RCC 7860 (cell line): ENCODE measurements at places on chromosomes 7 and 10.
A peak's percentile ranks its signal among the peaks of the same experiment; 100 is the strongest.

- DNase-seq: no peak
These were observed 442.3 kb upstream of the AKR1E2 start for GRCh38 chr10:4383651-4384098.

DNA sequence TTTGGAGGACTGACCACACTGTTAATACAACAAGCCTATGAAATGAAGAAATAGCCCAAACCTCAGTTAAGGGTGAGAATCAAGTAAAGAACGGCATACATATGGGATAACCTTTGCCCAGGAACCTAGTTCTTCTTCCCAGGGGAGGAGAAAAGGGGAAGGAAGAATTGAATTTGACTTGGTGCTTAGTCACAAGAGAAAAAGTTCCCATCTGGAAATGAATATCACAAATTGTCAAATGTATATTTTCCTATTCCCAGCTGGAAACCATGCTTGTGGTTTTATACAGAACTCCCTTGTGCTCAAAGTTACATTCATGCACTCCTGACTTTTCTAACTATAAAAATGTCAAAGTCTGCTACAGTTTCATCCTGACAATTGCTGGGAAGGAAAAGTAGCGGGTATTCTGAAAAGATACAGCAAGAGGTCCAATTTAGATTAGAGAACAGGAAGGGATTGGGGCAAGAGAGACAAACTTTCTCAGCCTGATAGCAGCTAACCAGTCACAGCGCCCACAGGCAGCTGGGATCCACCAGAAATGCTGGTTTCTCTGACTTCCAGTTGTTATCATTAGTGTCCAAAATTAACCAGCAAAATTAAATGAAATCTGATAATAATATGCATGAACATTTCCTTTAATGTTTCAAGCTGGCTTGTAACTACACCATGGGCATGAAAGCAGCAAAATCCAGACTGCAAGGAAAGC is 18.6 kb upstream of the GSAP start:
- DNase-seq: no peak

- no peak for DNase-seq
These were observed 421.1 kb downstream of the GLRX3 start for GRCh38 chr10:130557181-130557845.

DNA sequence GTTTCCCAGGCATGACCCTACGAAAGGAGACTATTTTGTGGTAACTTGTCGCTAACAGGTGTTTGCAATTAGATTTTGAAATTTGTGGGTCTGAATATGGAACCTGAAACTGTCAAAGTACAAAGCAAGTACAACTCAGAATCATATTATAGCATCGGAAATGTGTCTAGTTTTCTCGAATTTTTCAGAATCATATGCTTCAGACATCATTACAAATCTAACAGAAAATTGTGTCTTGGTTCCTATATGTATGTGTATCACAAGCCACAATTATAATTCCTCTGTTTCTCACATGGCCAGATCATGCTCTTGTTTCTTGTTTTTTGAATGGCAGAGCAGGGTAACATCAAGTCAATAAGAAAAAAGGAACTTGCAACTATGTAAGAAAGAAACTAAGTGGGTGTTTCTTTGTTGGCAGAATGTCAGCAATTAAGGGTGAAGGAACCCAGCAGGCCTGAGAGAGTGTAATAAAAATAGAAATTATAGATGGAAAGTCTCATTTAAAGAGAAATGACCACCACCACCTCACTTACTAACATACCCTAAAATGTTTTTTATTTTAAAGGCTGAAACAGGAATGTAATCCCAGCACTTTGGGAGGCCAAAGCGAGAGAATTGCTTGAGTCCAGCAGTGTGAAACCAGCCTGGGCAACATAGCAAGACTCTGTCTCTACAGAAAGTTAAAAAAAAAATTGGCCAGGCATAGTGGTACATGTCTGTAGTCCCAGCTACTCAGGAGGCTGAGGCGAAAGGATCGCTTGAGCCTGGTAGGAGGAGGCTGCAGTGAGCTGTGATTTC is 51.3 kb downstream of the PRTFDC1 start:
- DNase-seq: no peak

- DNase-seq: no peak
These were observed 10.8 kb downstream of the ATP6V0E2 start for GRCh38 chr7:149884541-149884940.

DNA sequence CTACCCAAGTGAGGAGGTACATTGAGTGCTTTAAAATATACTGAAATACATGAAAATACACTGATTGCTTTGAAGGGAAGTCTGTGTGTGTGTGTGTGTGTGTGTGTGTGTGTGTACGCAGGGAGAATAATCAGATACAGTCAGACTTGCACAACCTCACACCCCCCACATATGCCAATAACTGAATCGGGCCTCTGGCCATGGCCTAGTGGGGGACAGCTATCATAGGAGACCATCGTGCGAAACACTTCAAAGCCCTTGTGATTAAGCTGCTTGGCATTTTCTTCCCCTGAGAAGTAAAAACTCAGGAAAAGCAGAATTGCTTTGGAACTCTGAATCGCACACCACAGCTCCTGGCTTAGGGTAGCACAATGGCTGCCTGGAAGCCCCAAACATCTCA is 135.1 kb downstream of the C10orf105 start:
- DNase-seq: no peak

DNA sequence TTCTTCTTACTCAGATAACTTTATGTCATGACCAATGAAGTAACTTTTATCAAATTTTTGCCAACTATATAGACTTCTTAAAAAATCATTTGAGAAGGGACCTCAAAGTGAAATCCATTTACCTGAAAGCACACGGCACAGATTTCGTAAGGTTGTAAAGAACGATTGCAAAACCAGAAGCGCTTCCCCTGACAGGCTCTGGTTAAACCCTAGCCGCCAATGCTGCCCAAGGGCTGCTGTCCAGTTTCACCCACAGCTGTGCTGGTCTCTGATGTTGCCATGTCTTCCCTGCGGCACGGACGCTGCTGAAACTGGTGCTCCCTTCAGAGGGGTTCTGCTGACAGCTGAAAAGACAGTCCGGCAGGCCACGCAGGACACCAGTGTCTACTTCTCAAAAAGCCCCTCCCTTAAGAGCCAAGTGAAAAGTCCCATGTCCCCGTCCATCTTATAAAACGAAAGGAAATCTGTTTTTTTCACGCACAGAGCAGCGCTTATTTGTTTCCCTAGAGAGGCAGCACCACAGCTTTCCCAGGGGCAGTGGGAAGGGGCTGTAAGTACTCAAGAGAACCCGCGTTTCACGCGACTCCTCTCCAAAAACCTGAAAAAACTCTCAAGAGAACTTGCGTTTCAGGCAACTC is 32.5 kb downstream of the GNA12 start:
- DNase-seq: no peak

DNA sequence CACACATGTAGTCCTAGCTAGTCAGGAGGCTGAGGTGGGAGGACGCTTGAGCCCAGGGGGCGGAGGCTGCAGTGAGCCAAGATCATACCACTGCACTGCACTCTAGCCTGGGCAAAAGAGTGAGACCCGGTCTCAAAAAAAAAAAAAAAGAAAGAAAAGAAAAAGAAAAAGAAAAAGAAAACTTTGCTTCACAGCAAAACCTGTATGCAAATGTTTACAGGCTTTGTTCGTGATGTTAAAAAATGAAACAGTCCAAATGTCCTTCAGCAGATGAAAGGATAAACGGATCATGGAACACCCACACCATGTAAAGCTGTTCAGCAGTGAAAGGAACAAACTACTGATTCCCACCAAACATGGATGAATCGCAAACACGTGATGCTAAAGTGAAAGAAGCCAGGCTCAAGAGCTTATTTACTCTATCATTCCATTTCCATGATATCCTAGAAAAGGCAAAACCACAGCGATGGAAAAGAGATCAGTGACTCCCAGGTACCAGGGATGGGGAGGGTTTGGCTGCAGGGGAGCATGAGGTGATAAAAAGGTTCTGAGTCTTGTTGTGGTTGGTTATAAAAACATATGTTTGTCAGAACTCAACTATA is 15.1 kb downstream of the LRRC20 start:
- peak; percentile 38 for DNase-seq

DNA sequence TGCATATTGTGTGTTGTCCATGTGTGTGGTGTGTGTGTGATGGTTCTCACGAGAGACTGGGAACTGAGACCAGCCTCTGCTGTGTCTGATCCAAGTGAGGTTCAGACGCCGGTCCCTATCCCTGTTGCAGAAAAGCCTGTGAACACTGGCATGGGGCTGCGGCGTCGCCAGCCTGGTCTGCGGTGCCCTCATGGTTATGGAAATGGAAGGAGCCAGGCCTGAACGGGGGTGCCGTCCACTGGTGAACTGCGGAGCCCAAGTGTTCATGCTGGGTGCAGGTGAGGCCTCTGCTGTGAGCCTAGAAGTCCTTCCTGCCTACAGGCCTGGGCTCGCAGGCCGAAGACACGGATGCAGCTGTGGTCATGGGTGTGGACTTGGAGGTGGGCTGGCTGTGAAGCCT is 18.7 kb upstream of the NCAPG2 start:
- DNase-seq: no peak

DNA sequence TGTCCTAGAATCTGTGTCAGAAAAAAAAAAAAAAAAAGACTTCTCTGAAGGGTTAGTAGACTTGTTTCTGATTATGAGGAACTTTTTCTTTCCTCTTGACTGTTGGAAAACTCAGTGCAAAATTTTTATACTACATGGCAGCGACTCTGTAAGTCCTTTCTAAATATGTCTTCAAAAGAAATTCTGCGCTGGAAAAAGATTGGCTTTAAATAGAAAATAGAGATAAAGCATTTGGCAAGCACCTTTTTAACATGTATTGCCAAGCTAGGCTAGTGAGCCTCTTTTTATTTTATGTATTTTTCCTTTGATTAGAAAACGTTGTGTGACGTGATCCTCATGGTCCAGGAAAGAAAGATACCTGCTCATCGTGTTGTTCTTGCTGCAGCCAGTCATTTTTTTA is 17.9 kb downstream of the KLHL7 start:
- no peak for DNase-seq

DNA sequence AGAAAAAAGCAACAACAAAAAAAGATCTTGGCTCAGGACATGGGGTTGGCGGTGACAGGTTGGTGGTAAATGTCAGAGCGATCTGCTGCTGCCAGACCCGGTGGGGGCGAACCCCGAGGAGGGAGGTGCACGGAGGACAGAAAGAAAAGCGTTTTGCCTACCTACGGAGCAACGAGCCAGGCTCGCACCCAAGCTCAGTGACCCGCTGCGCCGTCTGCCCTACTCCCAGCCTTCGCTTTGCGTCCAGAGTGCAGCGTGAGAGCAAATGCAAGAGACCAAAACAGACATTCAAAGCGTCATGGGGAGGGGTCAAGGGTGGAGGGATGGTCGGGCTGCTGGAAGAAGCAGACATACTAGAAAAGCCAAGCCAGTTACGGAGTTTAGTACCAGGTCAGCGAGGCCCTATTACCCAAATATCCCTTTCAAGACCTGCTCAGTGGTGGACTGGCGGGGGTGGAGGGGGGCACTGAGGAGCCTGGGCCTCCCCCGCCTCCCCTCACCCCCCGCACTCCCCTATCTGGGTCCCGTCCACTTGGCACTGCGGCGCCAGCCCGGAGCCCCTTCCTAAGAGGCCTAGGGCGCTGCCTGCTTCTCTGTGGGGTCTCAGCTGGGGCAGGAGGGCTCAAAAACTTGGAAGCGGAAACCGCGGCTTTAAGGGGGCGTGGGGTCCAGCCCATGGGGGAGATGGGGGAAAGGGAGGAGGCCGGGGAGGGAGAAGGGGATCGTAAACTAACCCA is 66.9 kb downstream of the SLC29A4 start:
- no peak for DNase-seq

DNA sequence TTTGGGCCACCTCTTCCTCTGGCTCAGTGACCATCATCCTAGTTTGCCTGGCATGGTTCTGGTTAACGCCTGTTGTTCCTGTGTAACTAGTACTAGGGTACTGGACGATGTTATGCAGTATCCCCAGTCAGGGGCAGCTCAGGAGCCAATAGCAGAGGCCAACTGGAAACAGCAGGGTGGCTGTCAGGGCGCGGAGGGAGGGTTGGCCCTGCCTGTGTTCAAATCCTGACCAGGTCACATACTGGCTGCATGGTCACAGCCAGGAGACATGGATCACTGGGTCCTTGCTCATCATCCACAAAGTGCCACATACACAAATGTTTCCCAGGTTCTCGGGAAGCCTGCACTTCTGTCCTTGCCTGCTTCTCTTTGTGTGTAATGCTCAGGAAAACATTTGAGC is 12.3 kb upstream of the RBP3 start:
- no peak for DNase-seq

DNA sequence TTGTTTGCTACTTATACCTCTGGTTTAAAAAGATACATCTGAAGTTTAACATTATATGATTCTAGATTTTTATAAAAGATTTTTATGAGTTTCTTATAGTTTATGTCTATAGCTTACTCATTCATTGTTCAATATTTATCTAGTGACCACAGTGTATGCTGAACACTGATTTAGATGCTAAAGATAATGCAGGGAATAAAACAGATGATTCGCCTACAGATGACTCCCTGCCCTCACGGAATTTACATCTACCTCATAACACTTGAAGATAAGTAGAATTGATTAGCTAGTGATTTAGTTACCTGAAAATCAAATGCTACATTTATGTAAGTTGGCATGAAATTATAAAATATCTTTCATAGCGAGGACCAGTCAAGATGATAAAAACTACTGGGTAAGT is 105.8 kb downstream of the HIPK2 start:
- no peak for DNase-seq

DNA sequence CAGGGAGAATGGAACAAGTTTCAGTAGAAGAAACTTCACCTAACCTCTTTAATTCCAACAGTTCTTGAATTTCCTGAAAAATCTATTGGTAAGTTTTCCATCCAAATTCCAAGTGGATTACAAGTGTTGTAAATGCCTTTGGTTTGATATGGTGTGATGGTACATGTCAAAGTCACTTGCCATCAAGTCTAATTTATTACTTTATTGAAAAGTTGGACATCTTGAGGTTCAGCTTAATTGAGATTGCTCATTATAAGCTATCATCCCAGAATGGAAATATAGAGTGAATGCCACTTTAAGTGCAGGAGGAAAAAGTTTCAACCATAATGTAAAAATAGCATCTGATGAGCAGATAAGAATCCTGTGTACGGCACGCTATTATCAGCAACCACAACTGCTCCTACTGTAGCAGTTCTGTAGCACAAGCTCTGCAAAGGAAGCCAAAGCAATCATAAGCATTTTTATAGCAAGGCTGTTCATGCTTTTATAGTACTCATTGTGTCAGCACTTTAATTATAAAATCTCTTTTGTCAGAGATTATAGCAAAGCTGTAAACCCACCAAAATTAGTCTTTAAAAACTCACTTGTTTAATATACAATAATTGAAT is 991.8 kb upstream of the PHF14 start:
- DNase-seq: no peak

- no peak for DNase-seq
These were observed 1.5 kb downstream of the SLC29A3 start for GRCh38 chr10:71320592-71320991.

GRCh38 chr10:70034232-70034631 is 18.4 kb upstream of the MACROH2A2 start:
- DNase-seq: no peak

- no peak for DNase-seq
These were observed 8.0 kb downstream of the VENTX start for GRCh38 chr10:133245439-133246235.

GRCh38 chr10:26172131-26172530 is 44.4 kb upstream of the GAD2 start:
- DNase-seq: no peak

DNA sequence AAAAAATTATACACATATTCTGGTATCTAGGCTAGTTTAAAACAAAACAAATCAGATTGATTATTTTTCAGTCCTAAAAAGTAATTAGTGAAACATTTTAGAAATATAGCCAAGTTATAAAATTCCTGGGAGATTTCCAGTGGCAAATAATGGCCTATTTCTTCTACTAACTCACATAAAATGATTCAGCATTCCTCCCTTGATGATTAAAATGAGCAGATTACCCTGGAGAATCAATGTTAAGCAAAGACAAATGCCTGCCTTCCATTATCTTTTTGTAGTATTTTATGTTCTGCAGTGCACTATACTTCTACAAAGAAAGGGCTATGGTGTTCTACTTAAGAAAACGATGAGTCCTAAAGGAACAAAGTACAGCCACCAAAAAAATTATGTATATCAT is 53.6 kb downstream of the PARD3 start:
- no peak for DNase-seq
